T follicular helper cell (primary cell): ENCODE measurements at places on chromosomes 5 and 9.

GRCh38 chr9:71746023-71746757, 22.1 kb downstream of the CEMIP2 start:
- no peak for DNase-seq

- DNase-seq = no peak
Measured at GRCh38 chr5:171709930-171710329, 75.7 kb upstream of the SMIM23 start.

- DNase-seq = no peak
Measured at GRCh38 chr5:166625210-166625865, 1666.1 kb upstream of the WWC1 start.

DNA sequence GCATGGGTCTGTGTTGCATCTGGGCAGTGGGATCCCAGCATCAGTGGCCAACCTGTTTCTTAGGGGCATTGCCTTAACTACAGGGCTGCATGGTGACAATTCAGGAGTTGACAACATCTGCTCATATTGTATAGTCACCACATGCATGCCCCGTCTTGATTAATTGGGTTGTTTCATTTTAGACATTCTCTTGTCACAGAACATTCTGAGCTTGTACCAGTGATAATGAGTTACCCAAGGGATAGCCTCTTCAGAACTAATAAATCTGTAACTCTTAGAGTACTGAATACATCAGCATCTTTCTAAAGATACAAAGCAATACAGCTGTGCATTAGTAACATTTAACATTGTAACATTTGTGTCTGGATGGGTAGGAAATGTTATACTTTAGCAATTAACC, 426.5 kb upstream of the CD180 start:
- DNase-seq = no peak

DNA sequence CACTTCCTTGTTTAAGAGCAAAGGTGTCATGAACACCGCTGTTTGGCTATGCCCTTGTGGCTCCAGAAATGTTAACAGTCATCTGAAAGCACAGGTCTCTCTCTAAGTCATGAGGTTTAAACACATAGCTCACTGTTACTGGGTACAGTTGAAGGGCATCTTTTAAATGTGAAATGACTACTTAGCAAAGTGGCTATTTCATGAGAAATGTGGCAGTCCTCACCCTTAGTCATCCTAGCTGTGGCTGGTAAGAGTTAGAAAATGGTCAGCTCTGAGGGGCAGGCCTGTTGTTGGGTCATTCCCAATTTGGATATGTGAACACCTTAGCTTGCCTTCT, 24.2 kb upstream of the TMEM171 start:
- no peak for DNase-seq

DNA sequence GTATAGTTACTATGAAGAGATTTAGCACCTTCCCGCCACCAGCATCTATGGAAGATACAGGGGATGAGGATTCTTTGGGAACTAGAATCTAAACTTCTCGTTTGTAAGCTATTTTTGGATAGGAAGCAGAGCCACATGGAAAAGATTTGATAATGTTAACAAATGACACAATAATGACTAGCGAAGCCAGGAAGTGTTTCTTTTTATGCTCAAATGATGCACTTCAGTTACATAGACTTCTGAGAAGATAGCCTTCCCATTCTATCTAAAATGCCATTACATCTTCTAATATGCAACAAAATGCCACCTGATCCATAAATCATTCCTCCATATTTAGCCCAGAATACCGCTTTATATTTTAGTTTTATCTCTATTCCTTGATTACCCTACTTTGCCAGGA, 17.0 kb upstream of the TNC start:
- DNase-seq = no peak

DNA sequence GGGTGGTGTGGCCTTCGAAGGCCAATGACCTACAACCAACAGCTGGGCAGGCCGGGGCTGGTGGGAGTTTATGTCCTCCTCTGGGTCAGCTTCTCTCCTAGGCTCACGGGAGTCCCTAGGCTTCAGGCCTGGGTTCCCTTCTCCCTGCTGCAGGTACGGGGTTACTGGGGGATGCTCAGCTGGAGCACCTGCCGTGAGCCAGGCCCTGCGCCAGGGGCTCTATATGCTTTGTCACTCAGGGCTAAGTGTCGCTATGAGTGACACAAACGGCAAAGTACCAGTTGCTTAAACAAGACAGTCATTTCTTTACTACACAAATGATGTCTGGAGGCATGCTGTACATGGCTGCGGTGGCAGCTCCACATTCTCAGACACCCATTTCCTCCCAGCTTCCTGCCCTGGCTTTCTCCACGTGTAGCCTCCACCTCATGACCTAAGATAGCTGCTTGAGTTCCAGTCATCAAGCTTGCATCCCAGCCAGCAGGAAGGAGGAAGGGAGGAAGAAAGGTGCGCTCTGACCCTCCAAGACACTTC, 22.5 kb upstream of the NINJ1 start:
- DNase-seq = no peak

DNA sequence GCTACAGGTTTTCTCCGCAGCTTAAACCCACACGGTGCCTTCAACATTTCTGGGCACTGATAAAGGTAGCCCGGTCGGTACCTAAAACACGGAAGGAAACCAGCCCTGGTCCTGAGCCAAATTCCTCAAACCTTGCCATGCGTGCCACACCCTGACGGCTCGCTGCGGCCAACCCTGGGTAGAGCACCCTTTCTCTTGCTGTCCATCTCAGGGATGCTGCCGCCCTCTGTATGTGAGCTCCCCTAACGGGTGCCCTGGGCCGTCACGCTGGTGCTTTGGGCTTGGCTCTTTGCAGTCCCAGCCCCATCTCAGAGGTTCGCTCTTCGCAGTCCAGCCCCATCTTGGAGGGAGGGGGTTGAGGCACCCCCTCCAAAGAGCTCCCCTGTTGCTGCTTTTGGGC, 43.9 kb downstream of the PNPLA7 start:
- no peak for DNase-seq

DNA sequence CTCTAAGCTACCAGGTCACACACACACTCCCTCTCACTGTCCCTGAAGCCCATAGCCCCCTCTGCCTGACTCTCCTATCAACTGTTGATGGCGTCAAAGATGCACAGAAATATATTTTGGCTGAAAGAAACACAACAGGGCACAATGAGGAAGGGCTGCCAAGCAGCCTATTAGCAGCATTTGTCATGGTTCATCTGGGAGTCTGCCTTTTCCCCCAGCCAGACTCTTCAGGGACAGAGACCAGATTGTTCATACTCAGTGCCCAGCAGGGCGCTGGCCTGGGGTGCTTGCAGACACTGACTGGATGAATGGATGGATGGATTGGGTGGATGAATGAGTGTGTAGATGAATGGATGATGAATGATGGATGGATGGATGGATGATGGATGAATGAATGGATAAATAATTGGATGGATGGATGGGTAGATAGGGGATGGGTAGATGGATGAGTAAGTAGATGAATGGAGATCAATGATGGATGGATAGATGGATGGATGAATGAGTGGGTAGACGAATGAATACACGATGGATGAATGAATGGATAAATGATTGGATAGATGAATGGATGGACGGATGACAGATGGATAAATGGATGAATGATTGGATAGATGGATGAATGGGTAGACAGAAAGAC, 90.5 kb downstream of the ADAMTS2 start:
- no peak for DNase-seq

DNA sequence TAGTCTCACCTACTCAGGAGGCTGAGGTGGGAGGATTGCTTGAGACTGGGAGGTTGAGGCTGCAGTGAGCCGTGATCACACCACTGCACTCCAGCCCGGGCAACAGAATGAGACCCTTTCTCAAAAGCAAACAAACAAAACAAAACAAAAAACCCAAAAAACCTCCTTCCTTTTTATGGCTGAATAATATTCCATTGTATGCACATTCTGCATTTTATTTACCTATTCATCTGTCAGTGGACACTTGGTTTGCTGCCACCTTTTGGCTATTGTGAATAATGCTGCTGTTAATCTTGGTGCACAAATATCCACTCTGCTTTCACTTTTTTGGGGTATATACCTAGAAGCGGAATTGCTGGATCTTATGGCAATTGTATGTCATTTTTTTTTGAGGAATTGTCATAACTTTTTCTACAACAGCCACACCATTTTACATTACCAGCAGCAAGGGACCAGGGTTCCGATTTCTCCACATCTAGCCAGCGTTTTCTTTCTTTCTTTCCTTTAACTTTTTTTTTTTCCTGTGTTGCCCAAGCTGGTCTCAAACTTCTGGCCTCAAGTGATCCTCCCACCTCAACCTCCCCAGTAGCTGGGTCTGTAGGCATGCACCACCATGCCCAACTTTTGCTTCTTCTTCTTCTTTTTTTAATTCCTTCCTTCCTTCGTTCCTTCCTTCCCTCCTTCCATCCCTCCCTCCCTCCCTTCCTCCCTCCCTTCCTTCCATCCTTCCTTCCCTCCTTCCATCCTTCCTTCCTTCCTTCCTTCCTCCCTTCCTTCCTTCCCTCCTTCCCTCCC, 30.6 kb downstream of the NKX2-5 start:
- DNase-seq = peak; percentile 6

- no peak for DNase-seq
Measured at GRCh38 chr5:31854181-31855133, 215.5 kb downstream of the PDZD2 start.

- no peak for DNase-seq
Measured at GRCh38 chr9:108755979-108756378, 99.8 kb downstream of the ACTL7B start.

- DNase-seq = no peak
Measured at GRCh38 chr9:27348785-27349697, 52.1 kb upstream of the EQTN start.

DNA sequence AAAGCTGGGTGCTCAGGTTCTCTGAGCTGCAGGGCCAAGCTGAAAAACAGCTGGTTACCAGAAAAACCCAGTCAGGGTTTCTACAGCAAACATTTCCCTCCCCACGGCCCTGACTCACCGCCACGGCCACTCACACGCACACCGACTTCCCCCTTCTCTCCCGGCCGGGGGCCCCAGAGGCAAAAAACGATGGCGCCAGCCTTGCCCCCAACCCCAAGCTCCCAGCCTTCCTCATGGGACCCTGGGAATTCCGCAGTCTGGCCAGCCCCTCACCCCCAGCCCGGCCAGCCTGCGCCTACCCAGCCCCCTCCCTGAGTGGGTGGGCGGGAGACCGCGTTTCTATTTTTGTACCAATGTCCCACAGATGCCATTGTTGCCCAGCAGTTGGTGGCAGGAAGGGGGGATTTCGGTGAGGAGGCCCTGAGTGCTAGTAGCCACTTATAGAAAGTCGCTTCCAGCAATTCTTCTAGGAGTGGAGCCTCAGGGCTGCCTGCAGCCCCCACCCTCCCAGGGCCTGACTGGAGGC, 18.4 kb downstream of the ENG start:
- DNase-seq = no peak

- DNase-seq = no peak
Measured at GRCh38 chr9:38404314-38404713, 11.8 kb downstream of the ALDH1B1 start.

DNA sequence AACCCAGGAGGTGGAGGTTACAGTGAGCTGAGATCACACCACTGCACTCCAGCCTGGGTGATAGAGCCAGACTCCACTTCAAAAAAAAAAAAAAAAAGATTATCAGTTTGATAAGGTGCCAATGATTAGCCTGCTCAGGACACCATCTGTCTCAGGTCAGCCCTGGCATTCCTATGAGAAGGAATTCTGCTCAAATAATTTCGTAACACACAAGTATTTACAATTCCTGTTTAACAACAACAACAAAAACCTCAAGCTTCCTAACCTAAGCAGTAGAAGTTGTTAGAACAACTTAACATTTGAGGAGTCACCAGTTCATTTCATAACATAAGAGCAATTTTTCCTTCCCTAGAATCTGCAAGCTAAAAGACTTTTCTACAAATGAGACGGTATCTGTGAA, 85.0 kb downstream of the LHFPL2 start:
- DNase-seq = no peak

DNA sequence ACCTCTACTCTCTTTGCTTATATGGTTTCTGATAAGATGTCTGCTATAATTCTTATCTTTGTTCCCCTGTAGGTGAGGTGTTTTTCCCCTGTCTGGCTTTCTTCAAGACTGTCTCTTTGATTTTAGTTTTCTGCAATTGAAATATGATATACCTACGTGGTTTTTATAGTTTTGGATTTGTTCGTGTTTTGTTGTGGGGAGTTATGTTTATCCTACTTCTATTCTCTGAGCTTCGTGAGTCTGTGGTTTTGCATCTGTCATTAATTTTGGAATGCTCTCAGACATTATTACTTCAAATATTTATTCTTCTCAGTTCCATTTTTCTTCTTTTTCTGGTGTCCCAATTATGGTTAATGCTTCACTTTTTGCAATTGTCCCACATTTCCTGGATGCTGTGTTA, 521.3 kb downstream of the KCTD16 start:
- DNase-seq = no peak

GRCh38 chr9:84667571-84668195, 1.8 kb upstream of the NTRK2 start:
- no peak for DNase-seq

DNA sequence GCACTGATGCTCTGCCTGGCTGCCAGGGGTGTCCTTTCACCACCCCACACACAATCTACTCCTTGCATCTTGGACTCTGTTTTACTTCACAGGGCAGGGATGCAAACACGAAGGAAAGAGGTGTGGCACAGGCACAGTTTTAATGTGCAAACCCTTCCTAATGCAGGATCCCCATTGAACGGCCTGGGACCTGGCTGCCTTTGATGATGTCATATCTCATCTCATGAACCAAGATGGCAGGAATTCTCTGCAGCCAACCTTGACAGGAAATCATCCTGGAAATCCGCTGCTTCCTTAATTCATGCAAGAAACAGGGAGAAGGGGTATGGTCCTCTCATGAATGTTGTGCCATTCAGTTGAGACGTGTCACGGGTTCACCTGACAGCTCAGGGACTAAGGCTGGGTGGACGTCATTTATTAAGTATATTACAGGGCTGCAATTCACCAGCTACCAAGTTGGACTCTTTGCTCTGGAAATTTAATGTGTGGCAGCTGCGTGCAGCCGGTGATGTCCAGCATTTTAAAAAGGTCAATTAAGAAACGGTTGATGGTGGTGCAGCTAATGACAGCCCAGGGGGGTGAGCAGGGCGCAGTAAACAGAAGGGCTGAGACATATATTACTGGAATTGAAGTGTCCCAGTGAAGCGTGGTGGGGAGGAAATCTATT, 91.5 kb downstream of the LMNB1 start:
- no peak for DNase-seq

GRCh38 chr5:181164076-181164952, 16.9 kb downstream of the OR2V2 start:
- no peak for DNase-seq

DNA sequence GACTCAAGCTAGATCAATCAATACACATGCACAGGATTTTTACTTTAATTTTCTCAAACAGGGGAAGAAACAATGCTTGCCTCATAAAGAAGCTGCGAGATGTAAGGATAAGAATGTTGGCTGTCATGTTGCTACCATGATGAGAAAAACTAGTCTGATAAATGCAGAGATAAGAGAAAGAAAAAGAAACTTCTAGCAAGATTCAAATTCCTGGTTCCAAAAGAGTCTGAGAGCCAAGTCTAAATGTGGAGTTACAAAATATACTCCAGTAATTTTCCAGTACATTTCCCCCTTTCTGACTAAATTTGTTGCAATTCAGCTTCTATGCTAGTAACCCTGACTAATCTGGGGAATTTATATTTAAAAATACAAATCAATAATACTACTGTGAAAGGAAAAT, 10.4 kb upstream of the ANXA1 start:
- DNase-seq = no peak

GRCh38 chr9:124285903-124286291, 28.1 kb downstream of the NEK6 start:
- no peak for DNase-seq
